ENCODE measurements at places on chromosomes 11 and 22.

GRCh38 chr11:108751444-108751843 lies 86.6 kb downstream of the DDX10 start:
- DNase-seq = no peak

GRCh38 chr11:130850185-130850944 lies 65.9 kb downstream of the SNX19 start:
- DNase-seq = no peak

- no peak for DNase-seq
These were observed 86.2 kb downstream of the CACNA1I start for GRCh38 chr22:39656495-39657490.

GRCh38 chr22:46609175-46609690 lies 11.0 kb upstream of the GRAMD4 start:
- no peak for DNase-seq

Measured in stimulated activated CD4-positive, alpha-beta T cell treated with anti-CD3 and anti-CD28 coated beads, Interleukin-2, amount 100 ng/mL, for 24 hours (primary cell).